Right forelimb (tissue), 1 donor: ENCODE measurements at places on chromosomes 12 and 14.

DNA sequence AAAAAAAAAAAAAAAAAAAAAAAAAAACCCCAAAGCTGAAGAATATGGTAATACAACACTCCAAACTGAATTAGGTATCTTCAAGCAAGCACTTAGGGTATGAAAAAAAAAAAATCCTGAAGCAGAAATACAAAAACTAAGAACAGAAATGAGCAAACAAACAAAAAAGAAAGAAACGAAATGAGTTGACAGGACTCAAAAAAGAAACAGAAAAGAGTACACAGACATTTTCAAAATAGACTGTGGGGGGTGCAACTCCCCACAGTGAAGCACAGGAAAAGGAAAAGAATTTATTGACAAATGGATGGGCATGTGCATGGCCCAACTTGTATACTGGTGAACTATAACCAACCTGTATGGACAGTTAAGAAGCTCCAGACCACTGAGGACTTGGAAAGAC, 24.6 kb downstream of the RPS6KA5 start:
- DNase-seq = no peak

- DNase-seq = peak; percentile 77
Measured at GRCh38 chr12:6363330-6364043, 11.9 kb downstream of the SCNN1A start.

DNA sequence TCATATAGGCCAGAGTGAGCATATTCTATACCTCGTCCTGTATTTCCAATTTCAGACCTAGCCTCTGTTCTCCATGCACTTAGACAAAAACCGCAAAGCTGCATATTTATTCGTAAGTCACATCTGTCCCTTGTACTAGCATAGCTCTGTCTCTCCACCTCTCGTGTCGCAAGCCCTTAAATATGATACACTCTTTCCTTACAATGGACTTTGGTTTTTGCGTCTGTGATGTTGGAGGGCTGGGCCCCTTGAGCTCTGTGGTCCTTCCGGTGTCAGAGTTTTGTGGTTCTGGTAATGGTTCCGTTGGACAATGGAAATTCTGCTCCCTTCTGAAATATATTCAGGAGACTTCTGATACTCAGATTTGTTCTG, 11.3 kb downstream of the PRKCH start:
- no peak for DNase-seq

DNA sequence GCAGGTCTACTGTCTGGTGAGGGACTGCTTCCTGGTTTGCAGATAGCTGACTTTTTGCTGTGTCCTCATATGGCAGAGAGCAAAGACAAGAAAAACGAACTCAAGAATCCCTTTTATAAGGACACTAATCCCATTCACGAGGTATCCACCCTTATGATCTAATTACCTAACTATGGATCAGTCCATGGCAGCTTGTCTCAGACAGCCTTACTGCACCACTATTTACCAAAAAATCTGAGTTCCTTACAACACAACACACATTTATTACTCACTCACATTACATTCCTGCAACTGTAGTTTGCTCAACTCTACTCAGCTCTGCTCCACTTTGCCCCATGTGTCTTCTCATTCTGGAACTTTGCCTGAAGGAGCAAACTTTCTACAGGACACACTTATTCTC, 10.1 kb upstream of the SLC6A15 start:
- DNase-seq = no peak

GRCh38 chr14:101135796-101136742, 232.5 kb upstream of the RTL1 start:
- DNase-seq = peak; percentile 34

DNA sequence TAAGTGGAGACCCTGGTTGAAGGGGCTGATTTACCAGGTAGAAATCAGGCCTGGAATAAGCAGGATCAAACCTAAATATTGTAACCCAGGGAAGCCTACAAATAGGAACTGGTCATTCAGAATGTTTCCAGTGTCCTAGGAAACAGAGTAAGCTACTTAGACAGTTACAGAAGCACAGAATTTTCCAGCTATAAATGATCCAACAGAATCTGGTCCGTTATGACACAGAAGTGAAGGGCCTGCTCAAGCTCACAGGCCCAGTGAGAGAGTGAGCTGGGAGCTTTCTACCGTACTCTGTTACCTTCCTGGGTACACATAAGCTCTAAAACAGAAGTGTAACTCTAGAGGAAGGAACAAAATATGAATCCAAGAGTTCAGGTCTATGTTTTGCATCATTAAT, 119.1 kb downstream of the TTC7B start:
- no peak for DNase-seq
